Fibroblast of villous mesenchyme (primary cell): ENCODE measurements at places on chromosomes 13 and 19.
A peak's percentile ranks its signal among the peaks of the same experiment; 100 is the strongest.

DNA sequence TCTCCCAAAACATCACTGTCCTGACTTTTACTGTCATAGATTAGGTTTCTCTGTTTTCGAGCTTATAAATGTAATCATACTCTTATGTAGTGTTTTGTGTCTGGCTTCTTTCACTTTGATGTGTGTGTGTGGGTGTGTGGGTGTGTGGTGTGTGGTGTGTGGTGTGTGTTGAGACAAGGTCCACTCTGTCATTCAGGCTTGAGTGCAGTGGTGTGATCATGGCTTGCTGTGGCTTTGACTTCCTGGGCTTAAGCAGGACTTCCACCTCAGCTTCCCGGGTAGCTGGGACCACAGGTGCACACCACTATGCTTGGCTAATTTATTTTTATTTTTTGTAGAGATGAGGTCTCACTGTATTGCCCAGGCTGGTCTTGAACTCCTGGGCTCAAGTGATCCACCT, 59.6 kb downstream of the PDS5B start:
- no peak for DNase-seq

GRCh38 chr13:77836423-77836822, 82.2 kb downstream of the EDNRB start:
- peak; percentile 88 for DNase-seq

DNA sequence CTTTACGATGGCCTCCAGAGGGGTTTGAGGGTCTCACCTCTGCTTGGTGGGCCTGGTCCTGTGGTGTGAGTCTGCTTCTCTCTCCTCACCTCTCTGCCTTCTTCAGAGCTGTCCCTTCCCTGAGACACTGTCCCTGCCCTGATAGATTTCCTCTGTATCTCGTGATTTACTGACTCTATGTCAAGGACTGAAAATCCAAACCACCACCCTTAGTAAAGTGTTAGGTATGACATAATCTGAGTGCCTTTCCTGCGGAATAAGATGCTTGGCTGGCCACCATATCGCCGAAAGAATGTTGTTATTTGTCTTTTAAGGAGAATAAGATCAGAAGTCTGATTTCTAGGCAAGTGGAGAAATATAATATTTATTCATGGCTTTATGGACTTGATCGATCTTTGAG, 7.2 kb downstream of the SLC25A15 start:
- DNase-seq = no peak

- DNase-seq = peak; percentile 3
Measured at GRCh38 chr19:54047616-54048015, 16.1 kb downstream of the VSTM1 start.

DNA sequence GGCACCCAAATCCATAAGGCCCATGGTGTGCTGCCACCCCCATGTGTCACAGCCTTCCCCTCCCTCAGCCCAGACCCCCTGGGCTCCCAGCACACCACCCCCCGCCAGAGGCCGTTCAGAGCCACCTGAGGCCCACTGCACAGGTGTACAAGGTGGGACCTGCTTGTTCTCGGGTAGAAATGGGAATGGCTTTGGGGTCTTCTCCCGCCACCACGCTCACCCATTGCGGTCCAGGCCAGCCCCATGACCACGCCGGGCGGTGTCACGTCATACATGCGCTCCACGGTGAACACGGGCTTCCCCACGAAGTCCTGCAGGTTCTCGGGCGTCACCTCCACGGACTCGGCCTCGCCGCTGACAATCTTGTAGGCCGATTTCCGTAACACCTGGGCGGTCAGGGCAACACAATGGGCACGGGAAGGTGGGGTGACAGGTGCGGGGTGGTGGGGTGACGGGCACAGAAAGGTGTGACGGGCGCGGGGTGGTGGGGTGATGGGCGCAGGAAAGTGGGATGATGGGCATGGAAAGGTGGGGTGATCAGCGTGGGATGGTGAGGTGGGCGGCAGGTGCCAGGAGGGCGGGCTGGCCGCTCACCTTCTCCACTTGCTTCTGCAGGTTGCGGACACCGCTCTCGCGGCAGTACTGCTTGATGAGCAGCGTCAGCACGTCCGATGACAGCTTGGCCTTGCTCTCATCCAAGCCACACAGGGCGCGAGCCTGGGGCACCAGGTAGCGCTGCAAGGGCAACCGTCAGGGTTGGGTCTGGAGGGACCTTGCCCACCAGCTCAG, 4.3 kb downstream of the RPL36 start:
- no peak for DNase-seq
